ENCODE measurements at places on chromosomes 13 and 19.

- DNase-seq: peak; percentile 91
Observed at GRCh38 chr19:18789883-18790565, 1.1 kb downstream of the COMP start.

DNA sequence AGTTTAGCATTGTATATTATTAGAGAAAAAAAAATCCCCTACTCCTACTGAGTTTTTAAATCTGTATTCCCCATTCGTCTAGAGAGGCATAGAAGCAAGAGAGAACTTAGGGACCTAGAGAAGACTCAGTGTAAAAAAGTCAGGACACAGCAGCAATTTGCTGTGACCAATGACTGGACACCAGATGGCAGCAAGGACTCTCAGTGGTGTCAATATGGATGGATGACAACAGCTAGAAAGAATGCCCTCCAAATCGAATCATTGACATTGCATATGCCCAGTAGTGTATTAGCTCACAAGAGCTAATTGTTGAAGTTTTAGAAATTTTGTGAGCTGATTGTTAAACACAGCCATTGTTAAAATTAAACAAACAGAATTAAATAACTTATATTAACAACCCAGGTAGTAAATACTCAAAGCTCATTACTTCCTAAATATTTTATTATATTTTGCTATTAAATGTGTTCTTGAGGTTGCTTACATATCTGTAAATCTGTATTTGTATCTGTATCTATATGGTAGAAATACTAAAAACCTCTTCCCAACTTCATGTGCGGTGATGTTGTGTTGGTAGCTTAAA, 43.9 kb downstream of the SIAH3 start:
- peak; percentile 60 for DNase-seq

DNA sequence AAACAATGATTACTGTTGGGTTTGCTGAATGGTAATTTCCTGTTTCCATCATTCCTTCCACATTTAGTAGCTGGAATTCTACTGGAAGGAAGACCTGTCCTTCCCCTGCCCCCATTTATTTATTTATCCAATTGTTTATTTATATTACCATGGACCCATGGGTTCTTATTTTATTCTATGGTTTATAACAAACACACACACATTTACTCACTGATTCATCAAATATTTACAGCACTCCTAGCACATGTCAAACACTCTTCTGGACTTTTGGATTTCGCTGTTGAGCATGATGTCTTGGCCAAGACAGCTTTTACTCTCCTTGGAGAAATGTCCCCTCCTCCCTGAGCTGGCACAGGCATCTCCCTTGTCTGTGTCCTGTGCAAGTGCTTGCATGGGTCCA, 227.8 kb upstream of the MAB21L1 start:
- DNase-seq: no peak

- no peak for DNase-seq
Observed at GRCh38 chr13:79044415-79044814, 361.6 kb downstream of the RBM26 start.

GRCh38 chr19:15129856-15130585, 22.8 kb downstream of the SYDE1 start:
- DNase-seq: no peak

- DNase-seq: no peak
Observed at GRCh38 chr13:24090049-24090448, 70.5 kb upstream of the SPATA13 start.

DNA sequence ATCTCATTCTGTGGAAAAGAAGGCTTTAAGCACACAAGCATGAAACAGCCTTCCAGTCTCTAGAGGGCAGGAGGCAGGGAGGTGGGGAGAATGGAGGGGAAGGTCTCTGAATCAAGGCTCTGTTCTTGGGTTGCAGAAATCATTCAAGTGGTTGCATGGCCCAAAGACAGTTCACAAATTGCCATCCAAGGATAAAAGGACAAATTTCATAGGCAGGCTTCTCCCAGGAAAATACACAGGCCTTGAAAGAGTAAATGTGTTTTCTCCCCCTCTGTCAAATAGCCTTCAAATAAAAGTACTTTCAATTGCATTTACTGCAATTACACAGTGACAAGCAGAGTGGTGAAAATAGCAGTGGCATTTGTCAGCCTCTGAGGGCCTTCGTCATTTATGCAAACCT, 450.8 kb downstream of the DCT start:
- no peak for DNase-seq

- no peak for DNase-seq
Observed at GRCh38 chr19:49912965-49913685, 15.9 kb upstream of the ATF5 start.

- DNase-seq: no peak
Observed at GRCh38 chr19:50434525-50434924, 1.8 kb downstream of the MYBPC2 start.

DNA sequence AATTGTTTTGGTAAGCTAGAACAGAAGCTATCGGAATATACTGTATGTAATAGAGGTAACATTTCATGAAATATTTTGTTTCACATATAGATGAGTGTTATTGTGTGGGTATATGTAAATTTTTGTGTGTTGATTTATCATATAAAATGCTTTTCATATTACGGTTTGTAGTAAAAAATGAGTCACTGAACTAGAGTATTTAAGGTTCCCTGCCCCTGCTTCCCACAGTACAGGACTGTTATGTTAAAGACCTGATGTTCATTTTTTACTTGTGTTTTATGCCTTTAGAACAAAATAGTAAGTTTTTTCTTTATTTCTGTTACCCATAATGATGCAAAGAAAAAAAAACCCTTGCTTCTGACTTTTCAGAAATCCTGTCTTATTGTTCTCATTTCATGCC, 243.4 kb downstream of the ENOX1 start:
- DNase-seq: no peak

DNA sequence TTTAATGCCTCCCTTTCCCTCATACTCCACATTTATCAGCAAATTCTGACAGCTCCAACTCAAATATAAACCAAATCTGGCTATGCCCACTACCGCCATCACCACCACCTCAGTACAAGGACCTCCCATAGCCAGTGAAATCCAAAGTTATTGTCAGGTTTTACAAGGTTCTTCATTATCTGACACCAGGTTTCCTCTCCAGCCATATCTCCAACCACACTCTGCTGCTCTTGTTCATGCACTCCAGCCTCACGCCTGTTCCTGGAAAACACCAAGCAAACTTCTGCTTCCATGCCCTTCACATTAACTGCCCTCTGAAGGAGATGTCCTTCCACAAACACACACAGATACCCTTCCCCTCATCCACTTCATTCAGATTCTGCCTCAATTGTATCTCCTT, 102.2 kb upstream of the MIR17HG start:
- DNase-seq: no peak

GRCh38 chr13:71617265-71617664, 249.7 kb downstream of the DACH1 start:
- no peak for DNase-seq

DNA sequence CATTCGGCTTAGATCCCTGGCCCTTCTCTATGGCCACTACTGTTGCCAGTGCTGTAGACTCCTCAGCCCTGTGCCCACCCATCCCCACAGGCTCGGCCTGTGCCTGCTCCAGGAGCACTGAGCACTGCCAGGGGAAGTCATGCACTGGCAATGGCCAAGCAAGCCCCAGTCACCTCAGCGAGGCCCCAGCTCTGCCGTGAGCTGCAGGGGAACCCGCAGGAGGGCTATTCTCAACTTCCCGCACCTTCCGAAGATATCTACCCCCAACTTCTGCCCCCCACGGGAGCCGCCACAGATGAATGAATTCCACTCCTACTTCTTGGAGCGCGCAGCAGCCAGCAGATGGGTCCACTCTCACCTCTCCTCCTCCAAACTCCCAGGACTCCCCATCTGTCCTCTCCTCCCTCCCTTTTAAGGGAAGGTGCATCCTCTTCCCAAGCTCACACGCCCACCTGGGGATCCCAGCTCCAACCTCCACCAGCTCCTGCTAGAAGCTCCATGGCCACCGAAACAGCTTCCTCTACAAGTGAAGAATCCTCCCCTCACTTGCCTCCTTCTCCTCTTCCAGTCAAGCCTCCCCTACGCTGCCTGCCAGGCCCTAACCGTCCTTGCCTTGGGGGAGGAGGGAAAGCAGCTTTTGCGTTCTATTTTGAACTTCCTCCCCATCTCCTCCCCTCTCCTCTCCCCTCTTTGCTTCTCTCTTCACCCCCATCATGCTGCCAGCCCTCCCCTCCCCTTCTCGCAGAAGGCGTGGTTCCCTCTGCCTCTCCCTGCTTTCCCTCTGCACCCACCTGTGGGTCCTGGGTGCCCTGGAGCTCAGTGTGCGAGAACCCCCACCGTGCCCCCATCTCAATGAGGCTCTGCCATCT, 52.2 kb downstream of the PEPD start:
- no peak for DNase-seq

DNA sequence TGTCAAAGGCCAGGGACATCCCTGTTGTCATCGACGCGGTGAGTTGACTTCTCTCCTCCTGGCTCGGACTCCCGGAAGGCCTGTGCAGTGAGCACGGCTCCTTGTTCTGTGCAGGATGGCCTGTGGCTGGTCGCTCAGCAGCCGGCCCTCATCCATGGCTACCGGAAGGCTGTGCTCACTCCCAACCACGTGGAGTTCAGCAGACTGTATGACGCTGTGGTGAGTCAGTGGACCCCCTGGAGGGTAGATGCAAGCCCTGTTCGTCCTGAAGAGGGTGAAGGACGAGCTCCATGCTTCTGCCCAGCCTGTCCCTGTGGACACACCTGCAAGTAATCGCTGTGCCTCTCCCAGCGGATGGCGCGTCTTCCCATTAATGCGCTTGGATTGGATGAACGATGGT, 19.2 kb downstream of the NAXD start:
- DNase-seq: no peak

DNA sequence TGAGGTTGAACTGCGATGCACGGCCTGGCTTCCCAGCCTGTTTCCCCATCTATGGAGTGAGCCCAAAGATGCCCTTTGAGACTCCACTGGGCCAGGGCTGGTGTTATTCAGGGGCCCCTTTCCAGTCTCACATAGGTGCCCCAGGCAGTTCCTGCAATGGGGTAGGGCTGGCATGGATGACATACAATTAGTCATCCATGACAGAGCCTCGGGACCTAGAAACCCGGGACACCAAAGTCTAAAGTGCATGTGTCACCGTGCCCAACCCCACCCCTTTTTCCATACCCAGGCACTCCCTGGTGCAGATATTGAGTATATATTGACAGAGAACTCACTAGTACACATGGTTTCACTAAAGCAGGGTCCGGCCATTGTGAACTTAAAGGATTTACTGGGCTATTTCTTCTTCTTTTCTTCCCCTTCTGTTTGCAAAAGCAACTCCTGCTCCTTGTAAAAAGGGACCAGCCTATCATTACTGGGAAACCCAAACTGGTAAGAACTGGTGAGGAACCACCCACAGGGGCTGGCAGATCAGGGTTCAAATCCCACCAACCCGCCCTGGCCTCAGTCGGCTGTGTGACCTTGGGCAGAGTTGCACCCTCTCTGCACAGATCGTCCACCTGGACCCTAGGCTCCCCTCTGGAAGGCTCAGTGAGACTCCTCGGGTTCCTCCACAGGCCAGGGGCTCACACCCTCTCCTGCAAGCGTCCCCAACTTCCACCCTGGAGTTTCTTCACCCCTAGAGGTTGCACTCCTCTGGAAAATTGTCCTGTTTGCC, 2.7 kb downstream of the B3GNT3 start:
- no peak for DNase-seq

- DNase-seq: no peak
Observed at GRCh38 chr19:31299665-31300064, 49.6 kb downstream of the TSHZ3 start.

GRCh38 chr13:19150712-19151228, 30.9 kb downstream of the TUBA3C start:
- no peak for DNase-seq

- peak; percentile 80 for DNase-seq
Observed at GRCh38 chr19:38209671-38210457, 14.2 kb downstream of the DPF1 start.

GRCh38 chr19:35756377-35757230, at the start of gene HSPB6:
Gene HSPB6 (minus strand): TSS chr19:35757029. CDS start chr19:35757008, 21 bp downstream.
- DNase-seq: peak; percentile 53

DNA sequence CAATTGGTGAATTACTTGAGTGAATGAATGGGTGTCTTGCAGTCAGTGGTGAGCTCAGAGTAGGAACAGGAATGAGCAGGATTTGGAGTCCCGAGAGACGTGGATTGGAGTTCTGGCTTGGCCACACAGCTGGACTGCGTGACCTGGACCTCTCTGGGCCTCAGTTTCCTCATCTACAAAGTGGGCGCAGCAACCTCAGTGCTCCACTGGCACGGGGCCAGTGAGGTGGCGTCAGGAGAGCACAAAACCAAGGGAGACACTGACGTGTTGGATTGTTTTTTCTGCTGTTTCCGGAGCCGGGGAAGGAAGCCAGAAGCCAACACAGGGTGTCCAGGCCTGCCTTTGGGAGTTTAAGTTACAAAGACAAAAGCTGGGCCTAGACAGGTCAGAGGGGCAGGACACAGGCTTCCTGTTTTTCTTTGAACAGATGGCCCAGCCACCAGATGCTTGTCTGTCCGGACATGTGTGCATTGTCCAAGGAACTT, 6.5 kb upstream of the DOCK6 start:
- DNase-seq: no peak

- no peak for DNase-seq
Observed at GRCh38 chr13:24134231-24134630, 26.3 kb upstream of the SPATA13 start.
